GM04503 (cell line): ENCODE measurements at places on chromosomes 13 and 19.
A peak's percentile ranks its signal among the peaks of the same experiment; 100 is the strongest.

DNA sequence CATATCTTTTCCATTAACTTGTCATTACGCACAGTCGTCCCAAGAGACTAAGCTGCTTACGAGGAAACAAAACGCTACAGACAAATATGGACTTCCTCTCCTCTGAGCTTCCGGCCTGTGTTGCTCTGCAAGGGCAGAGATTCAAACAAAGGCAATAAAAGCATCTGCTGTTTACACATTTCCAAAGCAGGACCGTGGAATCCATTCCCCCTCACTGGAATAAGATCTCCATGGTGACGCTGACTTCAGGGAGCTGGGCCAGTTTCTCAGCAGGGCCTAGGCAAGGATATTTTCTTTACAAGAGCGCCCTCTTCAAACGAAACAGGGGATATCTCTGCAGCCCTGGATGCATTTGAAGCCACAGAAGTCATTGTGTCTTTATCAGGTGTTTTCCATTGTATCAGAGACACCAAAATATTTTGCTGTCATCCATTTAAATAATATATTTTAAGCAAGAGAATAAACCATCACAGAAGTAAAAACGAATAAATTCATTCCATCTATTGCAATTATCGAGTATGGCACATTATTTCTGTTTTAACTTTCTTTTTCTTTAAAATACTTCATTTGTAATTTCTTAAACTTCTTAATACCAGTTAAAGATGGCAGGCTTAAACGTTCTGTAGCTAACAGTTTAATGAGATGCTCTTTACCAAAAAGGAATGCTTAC, 177.5 kb downstream of the DCLK1 start:
- DNase-seq: peak; percentile 95

DNA sequence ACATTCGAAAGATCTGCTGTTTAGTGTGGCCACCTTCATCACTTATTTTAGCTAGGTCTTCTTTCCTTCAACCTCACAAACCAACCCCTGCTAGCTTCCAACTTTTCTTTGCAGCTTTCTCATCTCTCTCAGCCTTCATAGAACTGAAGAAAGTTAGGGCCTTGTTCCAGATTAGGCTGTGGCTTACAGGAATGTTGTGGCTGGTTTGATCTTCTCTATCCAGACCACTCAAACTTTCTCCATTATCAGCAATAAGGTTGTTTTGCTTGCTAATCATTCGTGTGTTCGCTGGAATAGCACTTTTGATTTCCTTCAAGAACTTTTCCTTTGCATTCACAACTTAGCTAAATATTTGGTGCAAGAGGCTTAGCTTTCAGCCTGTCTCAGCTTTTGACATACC, 44.7 kb downstream of the CARS2 start:
- no peak for DNase-seq

DNA sequence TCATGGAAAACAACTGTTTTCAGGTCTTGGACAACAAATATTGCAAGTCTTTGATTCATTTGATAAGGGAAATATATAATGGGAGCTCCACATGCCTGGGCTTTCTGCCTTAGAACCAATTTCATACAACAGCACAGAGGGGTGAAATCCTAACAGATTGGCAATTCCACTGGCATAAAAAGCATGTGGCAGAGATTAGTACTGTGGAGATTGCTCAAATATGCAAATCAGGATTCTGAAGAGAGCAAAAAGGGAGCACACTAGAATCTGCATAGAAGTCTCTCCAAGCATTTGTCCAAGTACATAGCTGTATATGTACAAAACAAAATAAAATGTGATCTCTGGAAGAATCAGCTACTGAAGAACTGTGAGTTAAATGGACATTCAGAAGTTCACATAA, 312.9 kb upstream of the SLITRK5 start:
- no peak for DNase-seq

GRCh38 chr13:25192936-25193335, 20.8 kb upstream of the AMER2 start:
- DNase-seq: no peak

- no peak for DNase-seq
Measured at GRCh38 chr13:112905990-112906641, 62.9 kb upstream of the MCF2L start.

DNA sequence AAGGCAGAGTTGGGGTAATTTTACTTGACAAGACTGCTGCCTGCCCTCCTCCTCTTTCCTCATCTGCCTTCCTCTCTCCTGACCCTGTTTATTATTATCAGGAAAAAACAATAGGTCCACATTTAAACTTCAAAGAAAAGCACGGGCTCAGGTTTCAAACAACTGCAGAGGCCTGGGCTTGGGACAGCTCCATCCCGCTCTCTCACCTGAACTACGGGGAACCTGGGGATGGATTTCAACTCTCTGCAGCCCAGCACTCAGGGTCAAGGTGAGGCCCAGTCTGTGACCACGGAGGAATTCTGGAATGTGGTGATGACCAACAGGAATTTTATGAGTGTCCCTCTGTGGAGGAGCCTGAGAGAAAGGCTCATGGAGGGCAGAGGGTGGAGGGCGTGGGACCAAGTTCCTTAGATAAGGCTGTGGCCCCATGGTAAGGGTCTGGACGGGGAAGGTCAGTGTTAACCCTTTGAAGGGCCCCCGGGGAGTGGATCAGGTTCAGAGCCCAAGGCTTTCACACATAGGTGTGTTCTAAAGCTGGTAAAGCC, 220.8 kb upstream of the MAB21L1 start:
- no peak for DNase-seq

GRCh38 chr19:13935765-13936510, 2.3 kb downstream of the PODNL1 start:
- no peak for DNase-seq

GRCh38 chr13:69720278-69720983, 387.2 kb upstream of the ATXN8OS start:
- DNase-seq: no peak

DNA sequence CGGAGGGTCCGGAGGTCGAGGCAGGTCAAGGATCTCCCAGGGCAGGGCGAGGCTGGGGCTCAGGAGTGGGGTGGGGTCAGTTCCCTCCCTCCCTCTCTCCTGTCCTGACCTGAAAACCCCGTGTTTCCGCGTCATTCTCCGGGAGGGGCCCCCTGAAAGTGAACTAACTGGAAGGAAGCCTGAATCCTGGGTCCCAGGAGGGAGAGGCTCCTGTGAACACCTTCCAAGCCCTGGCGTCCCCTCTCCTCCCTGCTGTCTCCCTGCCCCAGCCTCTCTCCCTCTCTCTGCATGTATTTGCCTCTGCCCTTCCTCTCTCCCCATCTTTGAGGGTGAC, 741 bp upstream of the CADM4 start:
- DNase-seq: no peak
